ENCODE measurements at places on chromosomes 5 and 9.
A peak's percentile ranks its signal among the peaks of the same experiment; 100 is the strongest.

GRCh38 chr9:36053971-36054370 lies 17.3 kb downstream of the RECK start:
- no peak for DNase-seq

GRCh38 chr5:124179819-124180218 lies 566.6 kb downstream of the ZNF608 start:
- DNase-seq = peak; percentile 70

DNA sequence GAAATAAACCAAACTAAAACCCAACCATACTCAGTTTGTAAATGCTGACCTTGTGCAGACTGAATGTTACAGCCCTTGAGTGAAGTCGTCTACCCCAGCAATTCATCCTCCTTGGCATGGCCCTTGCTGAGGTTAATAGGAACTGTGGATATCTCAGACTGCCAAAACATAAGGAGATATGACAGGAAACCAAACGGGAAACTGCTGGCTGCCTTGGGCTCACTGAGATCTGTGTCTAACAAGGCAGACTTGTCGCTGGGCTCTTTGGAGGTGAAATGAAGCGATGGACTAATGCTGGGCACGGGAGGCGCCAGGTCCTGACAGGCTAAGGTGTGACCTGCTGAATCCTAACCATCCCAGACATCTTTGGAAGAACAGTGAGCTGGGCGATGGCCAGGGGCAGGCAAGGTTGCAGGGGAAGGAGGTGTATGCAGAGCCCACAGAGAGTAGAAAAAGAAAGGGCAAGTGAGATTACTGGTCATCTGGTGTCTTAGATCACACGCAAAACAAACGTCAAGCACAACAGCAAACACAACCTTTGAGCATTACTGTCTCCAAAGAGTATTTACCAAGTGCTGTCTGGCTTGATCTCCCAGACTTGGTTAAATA lies 44.6 kb upstream of the ALDH1A1 start:
- no peak for DNase-seq

- DNase-seq = no peak
Measured at GRCh38 chr5:31415960-31416359, 115.9 kb downstream of the DROSHA start.

GRCh38 chr9:132002643-132003318 lies 76.9 kb downstream of the MED27 start:
- DNase-seq = no peak

GRCh38 chr9:75418518-75418917 lies 330.2 kb downstream of the OSTF1 start:
- DNase-seq = no peak

- no peak for DNase-seq
Measured at GRCh38 chr5:107958861-107959260, 288.1 kb upstream of the EFNA5 start.

DNA sequence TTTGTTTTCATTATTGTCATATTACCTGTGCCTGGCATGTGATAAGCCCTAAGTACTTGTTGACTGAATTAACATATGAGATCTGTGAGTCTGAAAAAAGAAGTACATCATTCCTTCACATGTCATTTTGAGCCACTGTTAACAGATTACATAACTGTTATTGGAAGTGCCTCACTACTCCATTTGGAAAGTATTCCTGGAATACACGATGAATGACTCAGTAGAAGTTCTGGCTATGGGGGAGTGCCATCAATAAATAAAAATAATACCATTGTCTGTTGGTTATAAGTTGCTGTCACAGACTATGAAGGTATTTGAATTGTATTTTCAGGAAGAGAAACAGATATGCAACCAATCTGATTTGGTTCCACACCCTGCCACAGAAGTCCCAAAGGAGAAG lies 12.9 kb downstream of the NIPSNAP3B start:
- no peak for DNase-seq

DNA sequence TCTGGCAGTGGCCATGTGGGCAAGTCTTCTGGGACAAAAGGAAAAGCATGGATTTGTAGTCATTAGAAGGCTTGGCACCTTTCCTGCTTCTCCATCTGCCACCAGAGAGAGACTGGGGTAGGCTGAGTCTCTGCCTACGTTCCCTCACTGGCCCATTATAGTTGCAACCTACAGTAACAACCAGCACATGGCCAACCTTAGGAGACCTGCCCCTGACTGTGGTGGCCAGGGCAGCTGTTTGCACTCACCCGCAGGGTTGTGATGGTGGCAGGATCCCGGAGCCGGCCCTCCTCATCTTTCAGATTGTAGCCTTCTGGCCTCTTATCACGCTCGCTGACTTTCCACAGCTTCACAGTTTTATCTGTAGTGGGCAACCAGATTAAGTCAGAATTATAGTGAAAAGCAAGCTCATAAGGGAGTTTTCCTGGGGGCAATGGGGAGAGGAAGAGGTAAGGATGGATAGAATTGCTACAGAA lies 174.9 kb upstream of the GPR151 start:
- peak; percentile 93 for DNase-seq

DNA sequence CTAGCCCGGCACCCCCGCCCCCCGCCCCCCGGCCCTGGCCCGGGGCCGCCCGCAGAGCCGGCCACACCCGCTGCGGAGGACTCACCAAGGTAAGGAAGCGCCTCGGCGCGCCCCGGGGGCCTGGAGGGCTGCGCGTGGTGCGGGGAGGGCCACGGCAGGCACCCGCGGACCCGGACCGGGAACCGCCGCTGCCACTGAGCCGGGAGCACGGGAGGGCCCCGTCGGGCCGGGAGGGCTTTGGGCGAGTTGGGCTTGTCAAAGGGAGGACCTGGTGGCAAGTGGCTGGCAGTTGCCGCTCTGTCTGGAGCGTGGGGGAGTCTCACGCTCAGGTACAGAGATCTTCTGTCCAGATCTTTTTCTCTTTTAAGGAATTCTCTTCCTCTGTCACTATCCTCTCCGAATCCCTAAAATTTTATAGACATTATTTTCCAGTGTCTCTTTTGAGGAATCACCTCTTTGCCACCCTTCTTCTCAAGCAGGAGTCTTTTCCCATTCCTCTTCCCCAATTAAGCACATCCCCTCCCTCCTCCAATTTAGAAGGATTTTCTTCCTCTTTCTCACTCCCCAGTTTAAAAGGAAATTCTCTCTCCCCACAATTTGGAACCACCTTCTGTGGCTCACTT lies 11.3 kb upstream of the LHX2 start:
- peak; percentile 10 for DNase-seq

GRCh38 chr5:141373673-141374317 lies at the start of gene PCDHGA6:
PCDHGA6 (plus strand) TSS chr5:141373891; CDS start chr5:141374084, 193 bp downstream.
- no peak for DNase-seq

DNA sequence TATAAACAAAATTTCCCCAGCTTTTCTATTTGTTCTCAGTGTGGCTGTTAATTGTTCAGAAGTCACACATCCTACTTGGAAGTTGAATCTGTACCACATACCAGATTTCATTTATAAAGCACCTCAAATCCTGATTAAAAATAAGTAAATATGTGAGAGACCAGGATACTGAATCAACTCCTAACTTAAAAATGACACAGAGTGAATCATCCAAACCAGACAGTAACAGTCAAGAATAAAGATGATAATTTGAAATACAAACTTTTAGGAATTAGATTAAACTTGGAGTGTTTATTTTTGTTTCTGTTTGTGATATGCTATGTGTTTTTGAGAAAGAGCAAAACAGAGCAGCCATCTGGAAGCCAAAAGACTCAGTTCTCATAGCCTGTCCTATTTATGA lies 633.2 kb upstream of the RORB start:
- DNase-seq = no peak

GRCh38 chr5:137126829-137127228 lies 372.3 kb downstream of the SPOCK1 start:
- DNase-seq = no peak

- no peak for DNase-seq
Measured at GRCh38 chr5:149220750-149221149, 50.9 kb upstream of the AFAP1L1 start.

DNA sequence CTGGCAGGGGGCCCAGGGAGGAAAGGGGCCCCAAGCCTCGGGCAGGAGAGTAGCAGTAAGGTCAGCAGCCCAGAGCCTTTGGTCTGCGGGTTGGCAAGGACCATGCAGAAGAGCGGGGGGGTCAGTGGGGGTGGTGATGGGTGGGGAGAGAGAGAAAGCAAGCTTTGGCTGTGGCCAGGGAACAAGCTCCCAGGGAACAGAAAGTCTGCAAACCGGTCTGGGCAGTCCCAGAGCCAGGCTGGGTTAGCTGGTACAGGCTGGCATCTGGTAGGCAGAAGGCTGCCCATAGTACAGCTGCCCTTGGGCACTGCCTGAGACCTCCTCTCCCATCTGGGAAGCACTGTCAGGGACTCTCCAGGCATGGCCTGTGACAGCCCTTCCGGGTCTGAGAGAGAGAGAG lies 10.5 kb upstream of the EPB41L4B start:
- no peak for DNase-seq
